ENCODE measurements at places on chromosomes 4 and X.

DNA sequence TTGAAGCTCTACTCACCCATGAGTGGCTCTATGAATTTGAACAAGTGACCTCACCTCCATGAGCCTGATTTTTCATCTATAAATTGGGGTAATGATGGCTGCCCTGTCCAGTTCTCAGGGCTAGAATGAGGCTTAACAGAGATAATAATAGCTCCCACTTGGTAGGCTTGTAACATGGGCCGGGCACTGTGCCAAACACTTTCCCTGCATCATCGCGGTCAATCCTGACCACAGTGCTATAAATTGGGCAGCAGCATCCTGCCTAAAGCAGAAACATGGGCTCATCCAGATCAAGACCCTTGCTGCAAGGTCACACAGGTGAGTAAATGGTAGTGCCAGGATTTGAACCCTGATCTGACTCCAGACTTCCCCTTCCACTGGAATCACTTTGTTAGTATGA lies 12.8 kb downstream of the APLN start:
- DNase-seq: no peak

- no peak for DNase-seq
Measured at GRCh38 chr4:147192679-147193078, 247.0 kb upstream of the TTC29 start.

DNA sequence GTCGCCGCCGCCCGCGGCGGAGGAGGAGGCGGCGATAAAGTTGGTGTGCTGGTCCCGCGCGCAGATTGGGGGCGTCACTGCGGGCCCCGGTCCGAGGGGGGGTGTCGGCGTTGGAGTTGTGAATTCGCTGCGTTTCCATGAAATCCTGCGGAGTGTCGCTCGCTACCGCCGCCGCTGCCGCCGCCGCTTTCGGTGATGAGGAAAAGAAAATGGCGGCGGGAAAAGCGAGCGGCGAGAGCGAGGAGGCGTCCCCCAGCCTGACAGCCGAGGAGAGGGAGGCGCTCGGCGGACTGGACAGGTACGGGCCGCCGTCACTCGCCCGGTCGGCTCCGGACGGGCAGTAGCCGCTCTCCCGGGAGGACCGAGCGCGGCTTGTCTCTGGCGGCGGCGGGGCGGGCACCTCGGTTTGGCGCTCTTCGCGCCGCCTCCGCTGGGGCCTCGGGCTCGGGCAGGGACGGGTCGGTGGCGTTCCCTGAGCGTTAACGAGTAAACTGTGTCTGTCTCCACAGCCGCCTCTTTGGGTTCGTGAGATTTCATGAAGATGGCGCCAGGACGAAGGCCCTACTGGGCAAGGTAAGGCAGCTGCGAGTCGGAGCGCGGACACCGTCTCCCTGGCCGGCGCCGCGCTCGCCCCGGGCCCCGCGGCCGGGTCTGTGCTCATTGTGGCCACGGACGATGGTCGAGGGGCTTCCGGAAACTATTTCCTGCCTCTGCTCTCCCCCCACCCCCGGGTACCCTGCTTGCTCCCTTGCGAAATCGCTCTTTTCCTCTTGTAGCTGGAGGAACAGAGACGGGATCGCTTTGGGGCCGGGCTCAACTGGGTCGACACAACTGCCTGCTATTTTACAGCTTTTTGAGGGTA lies 658 bp downstream of the KDM6A start:
- DNase-seq: peak; percentile 63

- no peak for DNase-seq
Measured at GRCh38 chrX:1421433-1422134, 29.7 kb upstream of the SLC25A6 start.

DNA sequence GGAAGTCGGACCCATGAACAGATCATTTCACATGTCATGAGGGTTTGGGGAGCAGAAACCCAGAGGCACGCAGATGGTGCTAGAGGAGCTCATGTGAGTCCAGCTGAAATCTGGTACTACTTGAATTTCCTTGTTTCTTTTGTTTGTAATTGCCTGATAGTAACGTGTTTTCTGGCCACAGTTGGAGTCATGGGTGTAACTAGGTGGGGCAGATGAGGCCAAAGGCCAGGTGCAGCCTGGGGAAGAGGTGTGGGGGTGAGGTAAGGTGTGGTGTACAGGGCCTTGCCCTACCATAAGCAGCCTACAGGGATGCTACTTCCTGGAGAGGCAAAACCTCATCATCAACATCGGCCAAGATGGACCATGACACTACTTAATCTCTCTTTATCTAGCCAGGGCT lies 271.4 kb downstream of the PTTG2 start:
- DNase-seq: no peak

GRCh38 chr4:89357340-89357739 lies 49.7 kb upstream of the GPRIN3 start:
- DNase-seq: no peak

- DNase-seq: no peak
Measured at GRCh38 chr4:21628116-21628670, 320.4 kb downstream of the KCNIP4 start.

DNA sequence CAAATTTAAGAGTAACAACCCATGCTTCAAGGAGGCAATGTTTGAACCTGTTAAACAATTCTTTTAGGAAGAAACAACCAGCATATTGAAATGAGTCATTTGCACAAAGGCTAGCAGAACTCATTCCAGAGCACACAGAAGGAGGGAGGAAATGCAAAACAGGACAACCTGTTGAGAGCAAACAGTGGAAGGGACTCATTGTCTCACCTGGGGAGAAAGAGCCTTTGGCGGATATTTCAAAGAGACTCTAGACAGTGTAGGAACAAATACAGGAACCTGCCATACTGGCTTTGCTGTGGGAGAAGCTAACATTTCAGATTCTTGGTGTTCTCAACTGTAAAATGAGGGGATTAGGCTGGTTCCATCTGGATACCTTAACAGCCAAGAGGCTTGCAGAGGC lies 14.8 kb upstream of the RASGEF1B start:
- no peak for DNase-seq

DNA sequence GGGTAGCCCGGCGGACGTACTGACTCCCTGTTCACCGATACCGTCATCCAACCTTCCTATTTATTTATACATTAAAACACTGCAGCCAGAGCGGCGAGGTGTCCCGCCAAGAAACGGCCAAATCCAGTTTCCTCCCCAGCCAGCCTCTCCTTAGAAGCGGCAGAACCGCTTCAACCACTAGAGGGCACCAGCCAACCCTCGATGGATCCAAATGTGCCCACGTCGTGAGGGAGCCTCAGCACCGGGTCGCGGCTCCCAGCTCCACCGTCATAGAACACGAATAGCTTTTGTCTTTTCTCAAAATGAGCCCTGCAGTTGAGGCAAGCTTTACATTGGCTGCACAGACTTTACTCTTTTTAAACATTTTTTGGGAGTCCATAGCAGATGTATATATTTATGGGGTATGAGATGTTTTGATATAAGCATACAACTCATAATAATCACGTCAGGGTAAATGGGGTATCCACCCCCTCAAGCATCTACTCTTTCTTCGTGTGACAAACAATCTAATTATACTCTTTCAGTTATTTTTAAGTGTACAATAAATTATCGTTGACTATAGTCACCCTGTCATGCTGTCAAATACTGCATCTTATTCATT lies 13.0 kb upstream of the HELT start:
- DNase-seq: peak; percentile 89

GRCh38 chr4:2427383-2428334 lies 8.9 kb downstream of the CFAP99 start:
- DNase-seq: no peak

DNA sequence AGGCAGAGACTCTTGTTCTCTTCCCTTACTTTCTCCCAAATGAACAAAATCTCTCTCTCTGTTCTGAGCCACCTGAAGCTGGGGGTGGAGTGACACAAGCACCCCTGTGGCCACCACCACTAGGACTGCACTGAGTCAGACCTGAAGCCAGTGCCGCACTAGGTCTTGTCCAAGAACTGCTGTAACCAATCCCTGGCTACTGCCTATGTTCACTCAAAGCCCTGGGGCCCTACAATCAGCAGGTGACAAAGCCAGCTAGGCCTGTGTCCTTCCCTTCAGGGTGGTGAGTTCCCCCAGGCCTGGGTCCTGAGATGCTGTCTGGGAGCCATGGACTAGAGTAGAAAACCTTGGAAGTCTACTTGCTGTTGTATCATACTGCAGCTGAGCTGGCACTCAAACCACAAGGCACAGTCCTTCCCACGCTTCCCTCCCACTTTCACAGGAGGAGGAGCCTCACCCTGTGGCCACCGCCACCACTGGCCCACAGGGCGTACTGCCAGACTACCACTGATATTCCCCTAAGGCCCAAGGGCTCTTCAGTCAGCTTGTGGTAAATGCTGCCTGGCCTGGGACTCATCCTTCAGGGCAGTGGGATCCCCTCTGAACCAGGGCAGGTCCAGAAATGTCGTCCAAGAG lies 119.1 kb downstream of the RTL9 start:
- DNase-seq: no peak

DNA sequence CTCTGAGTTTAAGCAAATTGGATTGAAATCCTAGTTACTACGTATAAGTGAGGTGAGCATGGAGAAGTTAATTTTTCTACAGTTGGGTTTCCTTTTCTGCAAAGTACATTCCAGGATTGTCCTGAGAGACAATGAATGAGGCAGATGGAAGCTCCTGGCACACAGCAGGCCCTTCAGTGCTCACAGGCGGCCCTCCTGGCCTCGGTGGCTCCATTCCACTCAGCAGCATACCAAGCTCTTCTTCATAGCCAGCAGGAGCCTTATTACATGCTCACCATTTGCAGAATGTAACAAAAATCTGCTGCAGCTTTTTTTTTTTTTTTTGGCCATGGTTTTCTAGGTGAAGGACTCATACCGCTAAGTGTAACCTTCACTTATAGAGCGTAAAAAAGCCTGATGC lies 113.2 kb upstream of the FAM9B start:
- no peak for DNase-seq

- DNase-seq: peak; percentile 58
Measured at GRCh38 chr4:5705647-5706320, 2.6 kb downstream of the EVC2 start.

DNA sequence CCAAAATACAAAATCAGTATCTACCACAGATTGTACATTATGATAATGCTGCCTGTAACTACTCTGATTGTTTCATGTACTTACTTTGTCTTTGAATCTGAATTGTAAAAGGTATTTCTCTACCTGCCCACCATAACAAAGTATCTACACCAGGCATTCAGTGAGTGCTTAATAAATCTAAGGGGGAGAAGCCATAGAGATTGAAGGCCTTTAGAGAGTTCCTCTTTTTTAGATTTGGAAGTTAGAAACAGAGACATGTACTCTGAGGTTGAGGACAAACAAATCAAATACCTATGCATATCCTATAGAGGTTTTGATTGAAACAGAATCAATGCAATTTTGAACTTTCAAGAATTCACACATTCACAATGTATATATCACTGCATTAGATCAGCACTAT lies 42.7 kb downstream of the SAT1 start:
- no peak for DNase-seq

DNA sequence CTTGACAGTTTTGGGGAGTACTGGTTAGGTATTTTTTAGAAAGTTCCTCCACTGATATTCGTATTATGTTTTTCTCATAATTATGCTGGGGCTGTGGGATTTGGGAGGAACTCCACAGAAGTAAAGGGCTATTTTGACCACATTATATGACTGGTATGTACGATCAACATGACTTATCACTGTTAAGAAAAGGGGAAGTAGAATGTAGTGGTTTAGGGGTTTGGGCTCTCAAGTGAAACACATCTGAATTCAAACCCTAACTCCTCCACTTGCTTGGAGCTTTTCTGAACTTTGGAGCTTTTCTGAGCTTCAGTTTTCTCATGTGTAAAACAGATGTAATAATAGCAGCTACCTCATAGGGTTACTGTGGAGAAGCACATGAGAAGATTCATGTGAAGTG lies 96.4 kb upstream of the C1GALT1C1 start:
- no peak for DNase-seq

- DNase-seq: no peak
Measured at GRCh38 chr4:56658528-56658927, 22.6 kb downstream of the HOPX start.

- DNase-seq: no peak
Measured at GRCh38 chr4:146407669-146408084, 114.1 kb downstream of the SLC10A7 start.

GRCh38 chr4:139973015-139973414 lies 181.0 kb downstream of the MAML3 start:
- DNase-seq: no peak

- DNase-seq: no peak
Measured at GRCh38 chr4:28006021-28006420, 1145.4 kb downstream of the STIM2 start.

GRCh38 chr4:76233967-76234678 lies 17.4 kb upstream of the FAM47E start:
- no peak for DNase-seq

- no peak for DNase-seq
Measured at GRCh38 chr4:107804956-107805355, 19.8 kb upstream of the SGMS2 start.

GRCh38 chr4:5863461-5864113 lies 29.3 kb downstream of the CRMP1 start:
- no peak for DNase-seq

DNA sequence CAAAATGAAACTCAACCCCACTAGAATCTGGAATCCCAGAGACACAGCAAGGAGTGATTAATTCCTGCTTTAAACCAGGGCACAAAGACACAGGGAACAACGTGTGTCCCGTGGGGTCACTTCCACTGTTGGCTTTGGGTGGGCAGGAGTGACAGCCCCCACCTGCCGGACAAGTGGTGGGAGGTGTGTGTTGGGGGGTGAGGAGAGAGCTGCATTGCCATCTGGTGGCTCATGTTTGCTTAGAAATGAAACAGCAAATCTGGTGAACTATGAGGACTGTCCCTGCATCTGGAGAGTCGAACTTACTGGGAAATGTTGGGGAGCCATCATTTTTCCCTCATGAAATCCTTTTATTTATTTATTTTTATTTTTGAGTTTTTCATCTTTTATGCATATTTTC lies 75.9 kb upstream of the AFAP1 start:
- peak; percentile 35 for DNase-seq

GRCh38 chr4:185380320-185380719 lies 15.4 kb downstream of the LRP2BP start:
- no peak for DNase-seq

GRCh38 chr4:66219401-66219800 lies 549.1 kb upstream of the EPHA5 start:
- DNase-seq: no peak

- DNase-seq: no peak
Measured at GRCh38 chrX:144730471-144730870, 516.8 kb upstream of the SPANXN1 start.

DNA sequence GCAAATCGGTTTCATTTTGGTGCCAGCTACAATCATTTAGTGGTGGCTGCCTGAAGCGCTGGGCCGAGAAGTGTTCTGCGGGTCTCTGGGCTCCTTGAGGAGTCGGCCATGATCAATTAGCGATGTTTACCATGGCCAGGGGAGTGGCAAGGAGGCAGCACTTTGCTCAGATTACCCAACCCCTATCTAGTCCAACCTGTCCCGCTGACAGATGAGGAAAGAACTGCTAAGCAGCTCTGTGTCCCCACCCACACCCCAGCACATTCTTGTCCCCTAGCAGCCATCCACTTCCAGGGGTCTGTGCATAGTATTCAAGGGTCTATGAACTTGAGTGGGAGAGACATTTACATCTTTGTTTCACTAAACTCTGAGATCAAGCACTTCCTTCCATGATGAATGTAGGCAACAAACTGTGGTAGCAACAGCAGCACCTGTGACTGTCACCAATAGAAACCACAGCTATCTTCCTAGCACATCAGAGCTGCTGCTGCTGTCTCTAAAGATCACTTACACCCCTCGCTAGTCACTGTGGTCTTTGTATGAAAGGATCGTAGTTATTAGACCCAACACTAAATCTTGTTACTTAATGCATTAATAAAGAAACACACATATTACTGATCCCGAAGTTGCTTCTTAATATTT lies 331.6 kb downstream of the BCOR start:
- DNase-seq: no peak

- DNase-seq: no peak
Measured at GRCh38 chr4:6687947-6688878, 5.5 kb upstream of the S100P start.
